ENCODE measurements at places on chromosomes 3 and 15.

GRCh38 chr15:56982987-56983386 is 64.5 kb downstream of the TCF12 start:
- no peak for DNase-seq

- DNase-seq: no peak
These were observed 13.9 kb upstream of the FAM174B start for GRCh38 chr15:92669432-92669831.

DNA sequence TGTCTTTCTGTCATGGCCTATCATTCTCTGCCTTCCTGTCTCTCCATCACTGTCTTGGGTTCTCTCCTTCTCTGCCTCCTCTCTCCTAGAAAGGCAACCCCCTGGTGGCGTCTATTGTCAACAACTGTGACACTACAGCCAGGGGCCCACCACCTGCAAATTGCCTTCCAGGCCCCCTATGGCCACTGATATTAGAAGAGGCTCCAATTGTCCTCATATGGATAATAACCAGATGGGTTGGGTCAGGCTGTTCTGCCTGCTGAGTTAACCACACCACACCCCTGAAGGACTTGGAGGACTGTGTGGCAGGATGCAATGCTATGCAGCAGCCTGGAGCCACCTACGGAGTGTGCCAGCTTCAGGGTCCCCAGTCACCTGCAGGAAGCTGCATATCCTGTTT is 665.0 kb downstream of the NTRK3 start:
- no peak for DNase-seq

GRCh38 chr3:56836276-56837163 is 34.8 kb upstream of the ARHGEF3 start:
- DNase-seq: no peak

- peak; percentile 27 for DNase-seq
These were observed 102.2 kb downstream of the DGKG start for GRCh38 chr3:186259612-186260383.

DNA sequence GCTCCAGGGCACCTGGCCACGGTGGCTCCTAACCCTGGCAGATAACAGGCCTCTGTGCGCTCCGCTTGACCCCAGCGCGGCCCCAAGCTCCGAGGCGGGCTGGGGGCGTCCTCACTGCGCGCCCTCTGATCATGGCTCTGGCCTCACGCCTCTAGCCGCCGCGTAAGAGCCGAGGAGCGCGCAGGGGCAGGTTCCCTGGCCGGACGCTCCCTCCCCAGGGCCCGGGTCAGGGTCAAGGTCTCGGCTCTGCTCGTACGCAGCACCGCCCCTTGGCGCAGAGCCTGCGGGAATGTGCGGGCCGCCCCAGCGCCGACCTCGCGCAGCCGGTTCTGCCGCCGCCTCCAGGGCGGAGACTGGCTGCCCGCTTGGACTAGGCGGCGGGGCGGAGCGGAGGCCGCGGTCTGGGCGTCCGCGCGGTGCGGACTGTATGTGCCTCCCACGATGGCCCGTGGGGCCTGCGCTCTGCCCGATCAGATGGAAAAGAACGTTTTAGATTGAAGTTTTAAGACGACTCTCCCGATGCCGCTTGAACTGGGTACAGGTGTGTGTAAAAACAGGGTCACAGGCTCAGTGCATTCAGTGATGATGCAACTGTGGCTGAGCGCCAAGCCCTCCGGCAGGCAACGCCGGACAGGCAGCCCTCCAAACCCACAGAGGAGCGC is 40.8 kb downstream of the CHST14 start:
- DNase-seq: no peak

DNA sequence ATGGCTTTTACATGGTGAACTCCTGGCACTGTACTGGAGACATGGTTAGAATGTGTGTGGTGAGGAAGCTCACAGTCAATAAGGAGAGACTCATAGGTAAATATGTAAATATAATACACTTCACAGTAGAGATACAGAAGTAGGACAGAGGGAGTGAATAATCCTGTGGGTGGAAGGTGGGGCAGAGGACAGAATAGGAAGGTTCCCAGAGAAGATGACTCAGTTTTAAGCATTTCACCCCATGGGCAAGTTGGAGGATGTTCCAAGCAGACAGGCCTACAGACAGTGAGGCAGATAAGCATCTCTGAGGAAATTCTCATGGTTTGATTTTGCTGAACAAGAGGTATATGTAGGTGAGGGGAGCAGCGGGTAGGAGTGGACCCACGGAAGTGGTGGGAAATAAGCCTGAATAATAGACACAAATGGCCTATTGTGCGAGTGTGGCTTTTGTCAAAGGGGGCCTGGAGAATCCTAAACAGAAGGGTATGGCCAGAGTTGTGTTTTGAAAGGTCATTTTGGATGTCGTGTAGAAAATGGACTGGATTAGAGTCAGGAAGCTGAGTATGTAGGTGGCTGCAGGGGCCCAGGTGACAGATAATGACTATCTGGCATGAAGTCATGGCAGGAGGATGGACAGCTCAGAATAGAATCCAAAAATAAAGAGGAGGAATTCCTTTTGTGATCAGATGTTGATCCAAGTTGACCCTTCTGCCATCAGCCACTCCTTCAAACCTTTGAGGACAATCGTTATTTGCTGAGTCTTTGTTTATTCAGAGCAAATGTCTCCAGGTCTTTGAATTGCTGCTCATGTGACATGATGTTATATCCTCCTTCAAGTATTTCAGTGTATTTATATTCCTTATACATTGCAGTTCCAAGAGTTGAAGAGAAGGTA is 97.3 kb upstream of the THRB start:
- DNase-seq: no peak

- no peak for DNase-seq
These were observed 269.8 kb downstream of the DIPK2A start for GRCh38 chr3:144241404-144241803.

GRCh38 chr15:40489274-40490175 is 18.7 kb downstream of the CHST14 start:
- no peak for DNase-seq

DNA sequence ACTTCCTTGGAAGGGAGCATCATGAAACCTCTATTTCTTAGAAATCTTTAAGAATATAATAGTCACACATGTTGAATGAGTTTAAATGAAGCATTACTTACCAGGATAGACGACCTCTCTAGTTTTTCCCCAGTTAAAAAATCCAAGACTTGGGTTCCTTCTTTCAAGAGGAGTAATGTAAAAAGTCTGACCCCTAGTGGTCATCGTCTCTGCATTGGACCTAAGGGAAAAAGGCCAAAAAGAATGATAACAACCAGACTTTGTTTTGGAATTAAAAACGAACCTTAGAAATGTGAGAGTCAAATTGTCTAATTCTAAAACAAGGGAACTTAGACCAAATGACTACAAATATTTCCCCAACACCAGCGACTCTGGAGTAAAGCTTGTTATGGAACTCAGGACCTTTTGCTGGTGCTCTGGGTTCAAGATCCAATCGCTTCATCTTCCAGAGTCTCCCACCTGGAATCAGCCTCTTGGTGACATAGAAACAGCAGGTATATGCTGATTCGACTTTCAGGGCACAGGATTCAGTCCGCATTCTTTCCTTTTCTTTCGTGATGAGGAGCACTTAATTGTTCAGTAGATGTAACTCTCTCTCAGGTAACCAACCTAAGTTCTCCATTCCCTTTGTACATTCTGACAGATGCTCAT is 214.8 kb upstream of the TPRG1 start:
- no peak for DNase-seq

DNA sequence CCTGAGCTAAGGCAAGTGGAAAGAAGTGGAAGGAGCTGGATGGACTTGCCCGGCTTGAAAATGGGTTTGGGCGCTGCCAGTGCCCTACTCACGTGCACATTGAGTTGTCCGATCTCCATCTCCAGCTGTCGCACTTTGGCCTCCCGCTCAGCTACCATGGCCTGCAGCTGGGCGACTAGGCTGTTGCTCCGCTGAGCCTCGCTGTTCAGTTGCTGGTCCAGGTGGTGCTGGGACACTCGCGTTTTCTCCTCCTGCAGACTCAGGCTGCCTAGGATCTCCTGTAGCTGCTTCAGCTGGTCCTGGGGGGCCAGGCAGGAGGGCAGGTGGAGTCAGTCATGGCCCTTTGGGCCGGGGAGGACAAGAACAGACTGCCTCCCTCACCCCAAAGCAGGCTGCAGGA is 33.0 kb upstream of the HHATL start:
- no peak for DNase-seq

DNA sequence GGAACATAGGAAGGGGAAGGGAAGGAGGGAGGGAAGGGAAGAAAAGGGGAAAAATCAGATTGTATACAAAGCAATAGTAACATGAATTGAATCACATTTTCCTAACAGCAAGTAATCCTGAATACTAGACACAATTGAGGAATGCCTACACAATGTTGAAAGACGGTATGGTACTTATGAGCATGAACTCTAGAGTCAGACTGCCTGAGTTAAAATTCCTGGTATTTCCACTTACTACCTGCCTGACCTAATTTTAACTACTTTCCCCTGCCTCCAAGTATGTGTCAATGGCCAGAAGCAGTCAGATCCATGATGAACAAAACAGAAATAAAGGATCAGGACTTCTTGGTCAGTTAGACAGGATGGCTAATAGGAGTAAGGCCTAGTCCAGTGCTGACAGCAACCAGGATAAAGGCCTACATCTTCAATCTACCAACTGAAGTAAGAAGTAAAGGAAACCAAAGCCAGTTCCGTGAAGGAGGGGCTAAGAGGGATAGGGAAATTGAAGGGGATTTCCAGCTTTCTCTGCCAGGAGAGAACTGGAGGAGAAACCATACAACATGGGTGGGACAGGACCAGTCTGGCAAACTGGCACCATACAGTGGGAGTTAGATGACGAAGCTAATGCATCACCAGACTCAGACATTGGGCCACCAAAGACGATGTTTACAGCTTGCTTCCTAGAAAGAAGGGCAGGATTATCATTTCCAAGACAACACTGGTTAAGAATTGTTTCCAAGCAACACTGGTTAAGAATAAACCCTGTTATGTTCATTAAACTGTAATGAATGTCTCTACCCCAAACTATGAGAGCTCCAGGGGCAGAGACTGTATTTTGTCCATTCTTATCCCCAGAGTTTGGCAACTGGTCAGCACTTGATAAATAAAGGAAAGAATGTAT is 151.6 kb upstream of the UBE2E2 start:
- no peak for DNase-seq

GRCh38 chr15:71809346-71809745 is 1.0 kb upstream of the NR2E3 start:
- no peak for DNase-seq

DNA sequence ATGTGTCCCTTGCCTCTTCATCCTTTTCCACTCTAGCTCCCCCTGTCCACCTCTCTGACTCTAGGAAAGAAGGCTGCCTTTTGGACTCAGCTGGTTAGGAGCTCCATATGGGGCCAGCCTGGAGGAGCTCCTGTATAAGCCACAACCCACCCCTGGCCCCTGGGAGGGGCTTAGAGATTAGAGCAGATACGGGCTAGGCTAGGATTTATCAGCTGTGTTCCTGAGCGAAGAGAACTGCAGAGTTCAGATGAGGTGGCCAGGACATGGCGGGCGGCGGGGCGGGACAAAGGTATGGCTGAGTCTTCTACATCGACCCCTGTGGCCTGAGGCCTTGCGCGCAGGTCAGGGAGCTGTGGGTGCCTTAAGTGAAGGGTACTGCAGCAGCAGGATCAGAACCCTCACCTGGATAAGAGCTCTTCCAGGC is 7.9 kb downstream of the NBEAL2 start:
- DNase-seq: no peak

DNA sequence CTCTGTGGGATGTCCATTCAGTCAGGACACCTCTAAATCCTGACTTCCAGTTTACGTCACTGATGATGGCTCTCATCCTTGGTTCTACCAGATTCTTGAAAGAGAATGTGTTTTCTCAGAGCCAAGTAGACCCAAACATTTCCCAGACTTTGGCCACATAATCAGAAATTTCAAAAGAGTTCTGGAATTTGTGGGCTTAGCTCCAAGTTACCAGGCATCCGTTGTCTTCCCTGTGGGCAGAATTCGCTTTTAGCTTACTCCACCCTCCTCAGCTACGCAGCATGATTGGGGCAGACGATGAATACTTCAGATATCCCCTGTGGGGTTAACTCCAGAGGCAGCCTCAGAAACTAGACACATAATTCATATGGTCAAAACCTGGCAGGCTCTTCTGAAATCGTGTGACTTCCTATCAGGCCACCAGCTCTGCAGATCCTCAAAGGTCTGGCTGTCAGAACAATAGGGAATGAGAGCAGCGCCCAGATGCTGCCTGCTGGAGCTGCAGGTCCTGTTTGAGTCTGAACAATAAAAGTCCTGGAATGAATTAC is 30.6 kb downstream of the CRTC3 start:
- DNase-seq: no peak
